ENCODE measurements at places on chromosomes 4 and X.

- no peak for DNase-seq
Measured at GRCh38 chr4:146191766-146192458, 16.4 kb downstream of the LSM6 start.

- DNase-seq = no peak
Measured at GRCh38 chrX:107677909-107678308, 49.6 kb downstream of the PRPS1 start.

- no peak for DNase-seq
Measured at GRCh38 chr4:85784348-85784747, 309.4 kb downstream of the ARHGAP24 start.

GRCh38 chr4:162201673-162202072 lies 37.9 kb upstream of the FSTL5 start:
- no peak for DNase-seq

DNA sequence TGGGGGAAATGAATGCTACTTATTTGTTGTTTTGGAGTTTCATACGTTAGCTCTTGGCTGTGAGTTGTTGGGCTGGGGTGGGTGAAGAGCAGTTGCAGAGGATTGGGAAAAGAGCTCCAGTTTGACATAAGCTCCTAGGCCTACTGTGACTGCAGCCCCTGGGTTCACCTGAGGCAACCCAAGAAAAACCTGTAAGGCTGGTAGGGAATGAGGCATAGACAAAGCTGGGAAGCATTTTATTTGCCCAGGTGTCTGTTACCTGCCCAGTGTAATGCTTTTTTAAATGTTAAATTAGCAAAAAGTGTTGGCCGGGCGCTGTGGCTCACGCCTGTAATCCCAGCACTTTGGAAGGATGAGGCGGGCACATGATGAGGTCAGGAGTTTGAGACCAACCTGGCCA lies 160.0 kb downstream of the FHIP1A start:
- no peak for DNase-seq

DNA sequence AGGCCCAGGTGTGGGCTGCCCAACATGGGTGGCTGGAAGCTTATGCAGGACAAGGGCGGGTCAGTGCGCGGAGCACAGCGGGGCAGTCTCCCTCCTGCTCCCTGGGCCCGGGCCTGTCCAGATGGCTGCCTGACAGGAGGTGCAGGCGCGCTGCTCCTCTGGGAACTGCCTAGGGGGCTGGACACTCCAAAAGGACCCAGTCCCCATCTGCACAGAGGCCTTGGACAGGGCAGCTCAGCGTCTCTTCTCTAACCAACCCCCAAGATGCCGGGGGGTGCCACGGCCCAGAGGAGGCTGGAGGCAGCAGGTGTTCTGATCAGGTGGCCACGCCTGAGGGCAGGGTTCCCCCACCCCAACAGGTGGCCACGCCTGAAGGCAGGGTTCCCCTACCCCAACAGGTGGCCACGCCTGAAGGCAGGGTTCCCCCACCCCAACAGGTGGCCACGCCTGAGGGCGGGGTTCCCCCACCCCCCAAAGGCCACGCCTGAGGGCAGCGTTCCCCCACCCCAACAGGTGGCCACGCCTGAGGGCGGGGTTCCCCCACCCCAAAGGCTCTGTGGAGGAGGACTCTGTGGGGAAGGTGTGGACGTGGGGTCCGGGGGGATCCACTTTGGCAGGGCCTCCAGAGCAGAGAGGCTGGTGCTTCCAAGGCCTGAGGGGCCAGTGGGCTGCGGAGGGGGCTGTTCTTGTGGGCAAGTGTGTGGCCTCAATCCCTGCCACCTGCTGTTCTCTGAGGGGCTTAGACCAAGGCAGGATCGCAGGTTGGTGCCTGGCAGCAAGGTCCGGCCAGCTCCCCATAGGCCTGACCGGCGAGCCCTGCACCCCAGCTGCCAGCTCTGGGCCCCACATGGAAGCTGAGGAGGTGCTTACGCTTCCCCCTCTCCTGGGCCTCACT lies 36.1 kb downstream of the CPLX1 start:
- DNase-seq = no peak

DNA sequence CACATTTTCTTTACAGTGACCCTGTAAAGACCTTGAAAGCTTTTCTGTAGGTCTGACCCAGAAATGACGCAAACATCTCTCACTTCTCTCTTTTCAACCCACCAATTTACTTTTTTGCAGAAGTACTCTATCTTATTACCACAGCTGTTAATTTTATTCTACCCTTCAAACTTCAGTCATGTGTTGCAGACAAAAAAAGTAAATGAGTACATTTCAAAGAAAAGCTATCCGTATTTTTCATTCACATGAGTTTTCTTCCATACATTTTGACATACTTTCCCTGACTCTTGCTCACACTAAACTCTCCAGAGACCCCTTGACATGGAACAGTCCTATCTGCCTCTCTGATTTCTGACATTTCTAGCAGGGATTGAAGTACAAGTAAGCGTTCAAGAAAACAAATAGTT lies 51.7 kb downstream of the SLC7A11 start:
- no peak for DNase-seq

- no peak for DNase-seq
Measured at GRCh38 chrX:100584611-100585010, at the start of gene TNMD. Gene TNMD (plus strand): TSS chrX:100584936. CDS start chrX:100585019, 83 bp downstream.

DNA sequence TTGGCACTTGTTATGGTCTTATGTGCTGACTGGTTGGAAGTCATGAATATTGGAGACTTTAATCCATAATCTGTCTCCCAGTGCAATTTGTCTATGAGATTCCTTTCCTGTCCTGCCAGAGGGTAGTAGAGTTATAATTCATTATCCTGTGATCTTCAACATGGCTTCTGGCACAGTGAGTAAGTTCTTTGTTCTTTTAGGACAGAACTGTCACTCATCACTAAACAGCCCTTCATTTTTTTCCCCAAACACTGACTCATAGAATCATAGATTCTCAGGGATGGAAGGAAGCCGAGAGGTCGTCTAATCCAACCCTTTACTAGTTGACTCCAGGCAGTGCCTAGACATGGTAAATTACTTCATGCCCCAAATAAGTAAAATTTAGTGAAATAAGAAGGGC lies 78.4 kb downstream of the LUZP4 start:
- DNase-seq = no peak

- no peak for DNase-seq
Measured at GRCh38 chr4:107740950-107741701, 21.1 kb upstream of the PAPSS1 start.

GRCh38 chr4:121765368-121765705 lies 373 bp upstream of the SMIM43 start:
- DNase-seq = no peak

DNA sequence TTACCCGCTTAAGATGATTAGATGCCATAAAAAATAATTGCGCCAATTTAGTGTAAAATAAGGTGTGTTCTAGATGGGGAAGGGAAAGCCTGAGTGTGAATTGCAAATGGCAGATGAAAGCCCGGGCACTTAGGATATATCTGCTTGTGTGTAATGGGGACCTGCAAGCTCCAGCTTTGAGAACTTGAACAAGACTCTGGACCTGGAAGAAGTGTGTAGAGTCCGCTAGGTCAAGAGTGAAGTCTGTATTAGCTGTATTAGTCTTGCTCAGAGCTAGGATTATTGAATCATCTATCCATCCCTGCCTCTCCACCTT lies 4.2 kb downstream of the NEUROG2 start:
- DNase-seq = no peak

DNA sequence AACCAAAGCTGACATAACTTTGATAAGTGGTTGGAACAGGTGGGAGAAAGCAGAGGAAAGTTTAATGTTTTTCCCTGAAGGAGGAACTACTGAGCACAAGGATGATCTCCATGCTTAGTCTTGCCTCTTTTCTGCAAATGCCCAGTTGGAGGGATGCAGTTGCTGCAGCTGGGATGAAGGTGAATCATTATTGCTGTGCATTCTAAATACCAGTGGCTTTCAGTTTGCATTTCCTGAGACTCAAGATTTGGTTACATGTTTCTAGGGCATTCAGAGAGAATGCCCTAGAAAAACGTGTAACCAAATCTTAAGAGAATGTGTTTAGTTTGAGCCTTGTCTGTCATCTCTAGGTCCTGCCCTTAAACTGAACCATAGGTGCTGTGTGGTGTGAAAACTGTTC lies 42.2 kb downstream of the METTL14 start:
- DNase-seq = no peak

- DNase-seq = no peak
Measured at GRCh38 chr4:161252520-161253141, 911.2 kb downstream of the FSTL5 start.

DNA sequence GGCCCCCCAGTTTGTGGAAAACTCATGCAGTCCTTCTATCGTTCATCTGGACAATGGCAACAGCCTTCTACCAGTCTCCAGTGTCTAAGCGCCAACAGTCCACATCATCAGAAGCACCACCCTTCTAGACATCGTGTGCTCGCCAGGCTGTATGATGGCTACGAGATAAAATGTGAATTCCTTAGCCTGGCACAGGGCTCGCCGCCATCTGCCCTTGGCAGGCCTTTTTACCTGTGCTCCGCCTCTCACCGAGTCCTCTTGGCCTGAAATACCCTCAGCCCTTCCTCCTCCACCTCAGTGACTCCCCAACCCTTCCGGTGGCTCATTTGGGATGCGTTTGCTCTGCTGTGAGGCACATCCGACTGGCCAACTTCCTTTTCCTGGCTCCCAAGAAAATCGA lies 15.9 kb upstream of the STS start:
- DNase-seq = no peak

DNA sequence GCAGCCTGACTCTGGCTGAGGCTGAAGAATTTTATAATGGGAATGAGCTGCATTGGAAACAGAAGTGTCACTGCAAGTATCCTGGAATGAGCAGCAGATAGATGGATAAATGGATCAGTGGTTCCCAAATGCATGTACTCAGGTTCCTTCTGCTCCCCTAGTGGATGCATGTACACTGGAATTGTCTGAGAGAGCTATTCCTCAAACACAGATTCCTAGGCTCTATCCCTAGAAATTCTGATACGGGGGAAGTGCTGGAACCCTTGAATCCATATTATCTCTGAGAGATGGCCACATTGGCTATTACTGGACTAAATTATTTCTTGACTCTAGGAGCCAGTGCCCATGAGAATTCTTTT lies 64.8 kb downstream of the TMEM131L start:
- no peak for DNase-seq

GRCh38 chr4:16253127-16253960 lies 27.1 kb upstream of the TAPT1 start:
- no peak for DNase-seq

DNA sequence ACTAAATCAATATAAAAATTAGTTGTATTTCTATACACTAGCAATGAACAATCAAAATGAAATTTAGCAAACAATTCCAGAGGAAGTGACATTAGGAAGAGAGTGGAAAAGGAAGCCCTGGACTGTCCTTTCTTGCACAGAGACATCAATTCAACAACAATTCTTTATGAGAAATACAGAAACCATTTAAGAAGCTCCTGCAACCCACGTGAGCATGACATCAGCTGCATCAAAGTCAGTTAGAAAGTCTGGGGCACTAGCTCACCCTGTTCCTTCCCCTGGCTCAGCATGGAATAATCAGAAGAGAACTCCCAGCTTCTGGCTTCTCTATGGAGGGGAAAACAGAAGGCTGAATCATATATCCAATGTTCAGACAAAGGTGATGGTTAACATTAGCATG lies 48.6 kb upstream of the STARD8 start:
- no peak for DNase-seq

DNA sequence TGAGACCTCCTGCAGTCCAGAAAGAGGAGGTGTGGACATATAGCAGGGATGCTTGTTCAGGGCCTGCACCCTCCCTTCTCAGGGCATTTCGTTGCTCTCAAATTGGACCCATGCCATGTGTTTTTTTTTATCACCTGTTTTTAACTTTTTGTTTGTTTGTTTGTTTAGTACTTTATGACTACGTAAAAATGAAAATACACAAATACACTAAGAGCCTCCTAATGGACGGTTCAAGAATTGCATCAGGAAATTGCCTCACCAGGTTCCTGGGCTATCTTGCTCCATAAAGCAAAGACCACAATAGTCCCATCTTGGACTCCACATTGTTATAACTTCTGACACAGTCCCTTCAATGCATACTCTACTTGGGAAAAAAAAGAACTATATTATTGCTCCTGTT lies 1685.9 kb upstream of the TENM3 start:
- DNase-seq = no peak

GRCh38 chr4:79636991-79637390 lies 229.0 kb upstream of the GK2 start:
- no peak for DNase-seq

DNA sequence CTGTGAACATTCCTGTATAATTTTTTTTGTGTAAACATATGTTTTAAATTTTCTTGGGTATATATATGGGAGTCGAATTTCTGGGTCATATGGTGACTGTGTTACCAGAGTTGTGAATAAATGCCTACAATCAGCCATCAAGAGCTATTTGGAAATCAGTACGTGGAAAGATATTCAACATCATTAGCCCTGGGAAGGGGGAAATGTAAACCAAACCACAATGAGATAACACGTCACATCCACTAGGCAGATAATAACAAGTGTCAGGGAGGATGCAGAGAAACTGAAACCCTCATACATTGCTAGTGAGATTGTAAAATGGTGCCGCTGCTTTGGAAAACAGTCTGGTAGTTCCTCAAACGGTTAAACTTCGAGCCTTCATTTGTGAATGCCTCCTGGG lies 43.9 kb downstream of the LUZP4 start:
- no peak for DNase-seq

DNA sequence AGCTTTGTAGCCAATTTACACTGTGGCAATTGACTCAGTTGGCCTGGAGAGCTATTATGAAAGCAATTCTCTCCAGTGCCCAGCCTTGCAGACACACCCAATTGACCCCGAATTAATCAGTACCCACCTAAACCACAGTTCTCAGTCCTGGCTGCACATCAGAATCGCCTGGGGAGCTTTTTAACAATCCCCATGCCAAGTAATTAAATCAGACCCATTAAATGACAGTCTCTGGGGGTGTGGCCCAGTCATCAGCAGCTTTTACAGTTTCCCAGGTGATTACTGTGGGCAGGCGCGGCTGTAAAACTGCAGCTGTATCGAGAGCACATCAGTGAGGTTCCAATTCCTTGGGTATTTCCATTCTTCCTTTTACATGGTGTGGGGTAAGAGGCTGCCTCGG lies 460.9 kb upstream of the FAT1 start:
- no peak for DNase-seq

- DNase-seq = no peak
Measured at GRCh38 chr4:166895771-166896170, 338.5 kb downstream of the SPOCK3 start.

DNA sequence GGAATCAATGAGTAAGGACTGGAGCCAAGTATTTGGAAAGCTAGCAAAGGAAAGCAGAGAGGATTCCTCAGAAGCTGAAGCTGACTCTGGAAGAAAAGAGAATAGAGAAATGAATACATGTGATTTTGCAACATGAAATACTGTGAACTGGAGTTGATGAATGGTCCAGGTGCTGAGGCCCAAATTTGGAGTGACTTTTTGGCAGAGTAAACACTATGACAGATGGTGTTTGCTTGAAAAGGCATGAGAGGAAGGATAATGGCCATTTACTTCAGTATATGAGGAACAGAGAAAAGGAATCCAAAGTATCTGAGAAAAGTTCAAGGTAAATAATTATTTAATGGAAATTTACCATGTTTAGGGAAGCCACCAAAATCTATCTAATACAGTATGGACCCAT lies 236.7 kb downstream of the SLITRK2 start:
- no peak for DNase-seq
